ENCODE measurements at places on chromosomes 13 and 19. TPM values are rescaled to one million over a fixed set of nuclear protein-coding genes. Genes with fewer than 3 reads are reported as not detected.

DNA sequence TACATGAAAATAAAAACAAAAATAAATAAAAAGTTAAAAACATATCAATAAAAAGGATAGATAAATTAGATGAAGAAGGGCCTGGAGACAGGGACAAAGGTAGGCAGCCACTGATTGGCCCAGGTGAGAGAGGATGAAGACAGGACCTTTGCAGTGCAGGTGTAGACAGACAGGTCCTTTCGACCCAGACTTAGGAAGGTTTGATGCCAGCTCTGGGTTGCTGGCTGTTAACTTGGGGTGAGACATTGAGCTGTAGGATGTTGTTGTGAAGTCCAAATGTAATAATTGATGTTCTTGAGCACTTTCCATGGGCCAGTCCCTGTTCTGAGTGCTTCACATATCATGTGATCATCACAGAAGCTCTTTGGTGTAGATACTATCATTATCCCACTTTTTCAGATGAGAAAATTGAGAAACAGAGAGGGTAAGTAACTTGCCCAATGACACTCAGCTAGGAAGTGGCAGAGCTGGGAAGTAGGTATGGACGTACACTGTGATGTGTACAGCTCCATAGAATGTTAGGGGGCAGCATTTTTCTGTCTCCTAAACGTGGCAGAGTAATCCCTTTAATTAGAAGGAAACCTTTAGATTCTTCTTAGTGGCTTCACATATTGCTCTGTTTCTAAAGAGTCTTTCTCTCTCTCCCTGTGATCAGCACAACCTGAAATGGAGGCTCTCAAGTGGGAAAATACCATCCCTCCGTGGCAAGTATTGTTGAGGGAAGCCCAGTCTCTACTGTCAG, 76.0 kb upstream of the STK24 start:
- no peak for DNase-seq

GRCh38 chr19:22532388-22533300, 101.5 kb upstream of the ZNF492 start:
- no peak for DNase-seq

The PROZ gene
- total RNA-seq = not detected

DNA sequence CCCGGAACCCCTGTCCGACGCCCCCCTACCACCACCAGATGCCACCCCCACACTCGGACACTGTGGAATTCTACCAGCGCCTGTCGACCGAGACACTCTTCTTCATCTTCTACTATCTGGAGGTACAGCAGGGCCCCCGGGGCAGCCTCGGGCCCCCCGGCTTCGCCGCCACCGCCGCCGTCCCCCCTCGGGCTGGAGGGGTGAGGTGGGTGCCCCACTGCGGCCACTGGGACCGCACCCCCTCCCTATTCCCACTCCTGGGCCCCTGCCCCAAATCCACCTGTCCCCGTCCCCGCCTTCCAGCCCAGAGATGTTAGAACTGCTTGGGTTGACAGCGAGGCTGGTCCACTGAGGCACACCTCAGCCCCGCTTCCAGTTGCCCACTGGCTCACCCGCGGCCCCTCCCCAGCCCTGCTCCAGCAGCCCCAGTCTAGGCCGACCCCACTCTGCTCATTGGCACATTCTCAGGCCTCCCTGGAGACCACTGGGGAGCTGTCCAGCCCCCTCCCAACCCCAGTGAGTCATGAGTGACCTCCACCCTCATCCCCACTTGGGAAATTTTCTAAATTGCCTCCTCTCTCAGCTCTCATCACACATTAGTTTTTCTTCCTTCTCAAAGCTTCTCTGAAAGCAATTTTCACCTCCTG, 6.5 kb downstream of the LENG1 start:
- no peak for DNase-seq

The VPS36 gene
- 42.3 TPM for total RNA-seq

GRCh38 chr13:73168226-73168952, 109.6 kb downstream of the KLF5 start:
- DNase-seq = peak; percentile 28

DNA sequence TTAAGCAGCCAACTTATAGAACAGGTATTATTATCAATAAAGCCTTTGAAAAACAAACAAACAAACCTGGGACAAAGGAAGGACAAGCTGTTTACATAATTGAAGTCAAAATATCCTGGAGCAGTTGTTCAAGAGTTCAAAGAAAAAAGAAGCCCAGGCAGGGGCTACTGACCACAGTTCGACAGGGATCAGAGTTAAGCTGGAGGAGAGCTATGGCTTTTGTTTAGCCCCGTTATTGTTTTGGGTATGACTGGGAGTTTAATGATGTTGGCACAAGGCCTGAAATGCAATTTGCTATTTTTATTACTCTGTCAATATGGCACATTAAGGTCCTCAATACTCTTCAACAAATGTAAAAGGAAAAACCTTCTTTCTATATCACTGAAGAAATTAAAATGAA, 624.4 kb upstream of the KLHL1 start:
- no peak for DNase-seq

The ZNF222 gene
- 9.6 TPM for total RNA-seq

GRCh38 chr13:30779608-30780007, 44.3 kb downstream of the ALOX5AP start:
- no peak for DNase-seq

The OR7A5 gene
- total RNA-seq = not detected

DNA sequence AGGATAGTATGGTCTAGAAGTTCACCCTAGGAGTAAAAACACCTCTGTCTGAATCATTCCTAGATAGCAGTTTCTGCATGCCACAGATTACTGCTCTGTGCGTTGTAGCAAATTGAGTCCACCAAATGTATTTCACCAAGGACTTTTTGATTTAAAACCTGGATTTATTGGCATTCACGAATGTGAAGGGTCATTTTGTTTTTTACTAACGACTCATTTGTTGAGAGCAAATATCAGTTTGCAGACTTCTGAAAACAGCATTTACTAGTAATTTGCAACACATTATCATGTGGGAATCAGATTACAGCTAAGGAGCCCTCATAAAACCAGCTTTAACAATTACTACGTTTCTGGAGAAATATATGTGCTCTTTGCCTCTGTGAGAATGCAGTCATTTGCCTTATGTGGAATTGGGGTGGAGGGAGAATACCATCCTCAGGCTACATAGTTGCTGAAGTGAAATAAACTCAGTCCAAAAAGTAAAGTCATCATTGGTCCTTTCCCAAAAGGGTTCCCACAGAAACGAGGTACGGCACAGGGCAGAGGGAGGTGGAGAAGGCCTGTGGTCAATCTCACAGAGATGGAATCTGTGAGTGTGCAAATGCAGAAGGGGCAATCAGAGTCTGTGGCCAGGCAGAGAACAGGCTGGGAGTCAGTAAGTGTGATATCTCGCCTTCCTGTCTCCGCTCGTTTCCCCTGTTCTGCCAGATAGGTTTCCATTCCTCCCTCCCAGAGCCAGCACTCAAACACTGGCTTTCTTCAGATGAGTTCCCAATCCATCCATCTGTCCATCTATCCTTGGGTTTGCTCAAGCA, 63.1 kb downstream of the DLEU7 start:
- DNase-seq = no peak

GRCh38 chr19:6651965-6652804, 17.8 kb downstream of the TNFSF14 start:
- no peak for DNase-seq

- no peak for DNase-seq
Measured at GRCh38 chr13:99258946-99259345, 767 bp upstream of the GPR18 start.

The FAM174C gene
- 32.2 TPM for total RNA-seq

GRCh38 chr13:24076109-24076508, 84.4 kb upstream of the SPATA13 start:
- DNase-seq = no peak

- no peak for DNase-seq
Measured at GRCh38 chr13:77508959-77509620, 26.4 kb upstream of the SCEL start.

The VAV1 gene
- total RNA-seq = not detected

DNA sequence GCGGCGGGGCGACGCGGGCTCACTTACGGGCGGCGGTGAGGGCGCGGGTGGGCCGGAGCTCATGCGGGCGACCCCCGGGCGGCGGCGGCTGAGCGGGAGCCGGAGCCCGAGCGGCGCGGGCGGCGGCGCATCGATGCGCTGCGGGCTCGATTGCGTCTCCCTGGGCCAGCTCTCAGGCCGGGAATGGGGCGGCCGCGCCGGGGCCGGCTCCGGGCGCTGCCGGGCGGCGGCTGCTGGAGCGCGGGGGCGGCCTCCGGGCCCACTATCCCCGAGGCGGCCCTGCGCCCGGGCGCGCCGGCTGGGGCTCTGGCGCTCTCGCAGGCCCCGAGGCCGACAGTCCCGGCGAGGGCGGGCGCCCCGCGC, 1.4 kb upstream of the TSHZ3 start:
- no peak for DNase-seq

The ERICH4 gene
- total RNA-seq = not detected

- no peak for DNase-seq
Measured at GRCh38 chr19:50203281-50204080, at the start of gene MYH14. MYH14 (plus strand) TSS chr19:50203622; CDS start chr19:50210366, 6,744 bp downstream.

The SIGLEC8 gene
- not detected for total RNA-seq

The DNAAF3 gene
- 0.18 TPM for total RNA-seq

- DNase-seq = no peak
Measured at GRCh38 chr13:37100731-37101130, 4.7 kb downstream of the CSNK1A1L start.

GRCh38 chr13:105990256-105990958, 545.1 kb downstream of the EFNB2 start:
- peak; percentile 20 for DNase-seq

The FGF9 gene
- total RNA-seq = not detected

DNA sequence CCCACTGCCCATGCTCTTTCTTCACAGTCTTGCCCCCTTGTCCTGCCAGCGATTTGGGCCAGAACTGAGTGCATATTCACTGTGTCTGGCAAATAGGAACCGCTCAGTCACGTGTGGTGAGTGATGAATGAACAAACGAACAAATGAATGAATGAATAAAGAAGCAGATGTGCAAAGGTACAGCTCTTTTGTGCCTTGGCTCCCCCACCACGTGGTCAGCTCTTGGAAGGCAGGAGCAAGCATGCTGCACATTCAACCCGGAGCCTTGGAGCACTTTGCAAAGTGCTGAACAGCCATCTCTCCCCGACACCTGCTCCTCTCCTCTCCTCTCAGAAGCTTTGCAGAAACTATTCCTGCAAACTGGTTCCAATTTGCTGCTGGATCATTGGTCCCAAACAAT, 52.4 kb downstream of the LATS2 start:
- DNase-seq = no peak

DNA sequence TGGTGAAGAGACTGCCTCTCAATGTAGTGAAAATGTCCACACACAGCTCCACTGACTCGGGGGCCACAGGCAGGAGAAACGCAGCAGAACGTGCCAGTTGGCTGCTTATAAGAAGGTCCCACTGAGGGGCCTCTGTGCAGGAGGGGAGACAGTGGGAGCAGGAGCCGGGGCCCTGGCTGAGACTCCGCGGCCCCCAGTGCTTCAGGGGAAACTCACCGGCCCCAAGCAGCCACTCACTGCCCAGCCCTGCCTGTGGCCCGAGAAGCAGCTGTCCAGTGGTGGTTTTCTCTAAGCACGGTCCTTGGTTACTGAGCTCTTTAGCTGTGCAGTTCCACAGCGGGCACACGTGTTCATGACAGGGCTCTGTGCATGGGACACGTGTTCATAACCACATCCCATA, 91.9 kb upstream of the MCF2L start:
- DNase-seq = no peak

DNA sequence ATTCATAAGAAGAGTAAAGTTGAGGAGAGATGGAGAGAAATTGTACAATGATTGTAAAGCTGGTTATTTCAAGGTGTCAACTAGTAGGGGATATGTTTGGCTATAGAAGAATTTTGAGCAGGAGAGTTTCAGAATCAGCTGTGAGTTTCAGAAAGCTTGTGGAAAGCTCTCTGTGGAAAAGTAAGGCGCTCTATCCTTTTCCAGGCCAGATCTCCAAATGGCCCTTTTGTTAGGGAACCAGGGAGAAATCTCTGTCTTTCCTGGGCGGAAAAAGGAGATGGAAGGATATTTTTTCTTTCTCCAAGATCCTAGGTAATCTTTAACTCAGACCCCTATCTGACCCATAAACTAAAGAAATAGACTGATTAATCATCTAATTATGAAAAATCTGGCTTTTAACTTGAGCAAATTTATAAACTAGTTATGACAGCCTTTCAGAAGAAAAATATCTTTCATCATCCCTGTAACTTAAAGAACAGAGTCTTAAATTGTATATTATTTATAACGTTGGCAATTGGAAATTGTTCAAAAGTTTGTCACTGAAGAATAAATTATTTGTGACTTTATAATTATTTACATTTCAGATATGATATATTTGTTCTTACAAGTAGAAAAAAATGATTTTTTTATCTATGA, 34.5 kb downstream of the SPRY2 start:
- DNase-seq = no peak

The SIGLEC12 gene
- not detected for total RNA-seq

DNA sequence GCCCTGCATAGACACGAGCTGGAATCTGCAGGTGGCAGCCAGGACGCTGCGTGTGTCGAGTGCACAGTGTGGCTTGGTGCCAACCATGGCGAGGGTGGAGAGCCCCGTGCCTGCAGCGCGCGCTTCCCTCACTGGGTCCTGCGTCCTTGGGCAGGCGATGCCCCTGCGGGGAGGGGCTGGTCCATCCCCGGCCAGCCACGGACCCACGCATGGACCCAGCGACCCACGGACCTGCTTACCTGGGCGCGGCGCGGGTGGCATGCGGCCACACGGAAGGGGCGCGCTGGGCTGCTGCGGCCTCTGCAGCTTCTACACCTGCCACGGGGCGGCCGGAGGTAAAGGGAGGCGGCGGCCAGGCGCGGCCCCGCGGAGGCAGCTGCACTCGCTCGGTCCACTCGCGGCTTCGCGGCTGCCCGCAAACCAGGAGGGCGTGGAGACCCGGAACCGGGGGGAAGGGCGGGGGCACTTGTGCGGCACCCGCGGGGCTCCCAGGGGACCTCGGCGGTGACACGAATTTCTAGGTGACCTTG, 569 bp upstream of the MCF2L start:
- DNase-seq = no peak

The DACT3 gene
- 4.4 TPM for total RNA-seq

DNA sequence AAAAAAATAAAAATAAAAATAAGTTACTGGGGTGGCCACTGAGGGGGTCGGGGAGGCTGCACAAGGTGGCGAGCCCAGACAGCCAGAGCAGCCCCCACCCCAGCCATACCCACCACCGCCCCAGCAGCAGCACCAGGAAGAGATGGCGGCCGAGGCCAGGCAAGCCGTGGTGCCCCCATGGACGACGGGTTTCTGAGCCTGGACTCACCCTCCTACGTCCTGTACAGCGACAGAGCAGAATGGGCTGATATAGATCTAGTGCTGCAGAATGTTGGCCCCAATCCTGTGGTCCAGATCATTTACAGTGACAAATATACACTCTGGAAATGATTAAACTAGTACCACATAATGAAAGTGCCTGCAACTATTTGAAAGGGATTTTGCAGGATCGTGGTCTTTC, 71.6 kb upstream of the ZDHHC20 start:
- DNase-seq = no peak

- no peak for DNase-seq
Measured at GRCh38 chr13:52022356-52022755, 2.1 kb upstream of the UTP14C start.
